Hematopoietic multipotent progenitor cell treated with erythropoietin and hydrocortisone succinate and interleukin-3 and kit ligand, for 8 days (in vitro differentiated cells): ENCODE measurements at places on chromosomes 5 and 9.

- DNase-seq = peak; percentile 51
Observed at GRCh38 chr9:131395157-131396098, 1.5 kb downstream of the PRRC2B start.

DNA sequence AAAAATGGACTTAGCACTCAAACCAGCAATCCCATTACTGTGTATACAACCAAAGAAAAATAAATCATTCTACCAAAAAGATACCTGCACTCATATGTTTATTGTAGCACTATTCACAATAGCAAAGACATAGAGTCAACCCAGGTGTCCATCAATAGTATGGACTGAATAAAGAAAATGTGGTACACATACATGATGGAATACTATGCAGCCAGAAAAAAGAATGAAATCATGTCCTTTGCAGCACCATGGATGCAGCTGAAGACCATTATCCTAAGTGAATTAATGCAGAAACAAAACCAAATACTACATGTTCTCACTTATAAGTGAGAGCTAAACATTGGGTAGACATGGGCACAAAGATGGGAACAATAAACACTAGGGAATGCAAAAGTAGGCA is 236.8 kb upstream of the POU5F2 start:
- DNase-seq = no peak

DNA sequence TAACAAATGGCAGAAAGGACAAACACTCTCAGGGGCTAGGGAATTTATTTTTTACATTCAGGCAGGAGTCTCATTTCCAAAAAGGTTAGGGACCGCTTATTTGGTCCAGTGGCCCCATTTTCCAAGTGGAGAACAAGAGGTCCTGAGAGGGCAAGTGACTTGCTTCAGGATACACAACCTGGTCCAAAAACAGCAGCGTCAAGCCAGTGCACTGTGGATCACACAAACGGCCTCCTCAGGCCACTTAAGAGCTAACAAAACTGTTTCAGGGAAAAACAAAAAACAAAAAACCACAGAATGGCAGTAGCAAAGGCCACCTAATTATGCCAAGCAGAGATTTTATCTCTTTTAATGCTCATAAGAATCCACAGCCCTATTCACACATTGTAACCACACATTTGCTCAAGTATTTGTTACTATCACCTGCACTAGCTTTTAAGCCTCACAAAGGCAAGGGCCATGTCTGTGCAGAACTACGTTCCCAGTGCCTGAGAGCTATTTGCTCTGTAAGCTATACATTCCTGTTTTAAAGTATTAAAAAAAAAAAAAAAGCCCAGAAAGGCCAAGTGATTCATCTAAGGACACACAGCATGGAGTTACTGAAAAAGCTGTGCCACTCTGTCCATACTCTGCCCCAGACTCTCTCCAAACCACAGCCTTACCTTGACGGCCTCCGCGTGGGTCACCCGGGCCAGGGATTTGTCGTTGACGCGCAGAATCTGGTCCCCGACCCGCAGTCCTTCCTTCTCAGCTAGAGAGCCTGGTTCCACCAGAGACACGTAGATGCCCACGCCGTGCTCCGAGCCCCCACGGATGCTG is 1.5 kb downstream of the WHRN start:
- DNase-seq = no peak

DNA sequence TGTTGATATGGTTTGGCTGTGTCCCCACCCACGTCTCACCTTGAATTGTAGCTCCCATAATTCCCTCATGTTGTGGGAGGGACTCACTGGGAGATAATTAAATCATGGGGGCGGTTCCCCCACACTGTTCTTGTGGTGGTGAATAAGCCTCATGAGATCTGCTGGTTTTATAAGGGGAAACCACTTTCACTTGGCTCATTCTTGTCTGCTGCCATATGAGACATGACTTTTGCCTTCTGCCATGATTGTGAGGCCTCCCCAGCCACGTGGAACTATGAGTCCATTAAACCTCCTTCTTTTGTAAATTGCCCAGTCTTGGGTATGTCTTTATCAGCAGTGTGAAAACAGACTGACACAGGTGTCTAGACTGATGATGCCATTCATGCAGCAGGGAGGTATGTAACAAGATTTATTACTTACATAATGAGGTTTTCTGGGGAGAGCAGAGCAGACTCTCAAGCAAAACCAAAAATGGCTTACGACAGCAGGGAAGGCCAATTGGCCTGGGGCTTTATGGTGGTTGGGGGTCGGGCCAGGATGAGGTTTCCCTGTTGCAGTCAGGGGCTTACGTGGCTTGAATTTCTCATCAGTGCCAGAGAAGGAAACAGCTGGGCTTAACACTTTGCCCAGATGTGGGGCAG is 9.5 kb upstream of the COMMD10 start:
- peak; percentile 13 for DNase-seq

DNA sequence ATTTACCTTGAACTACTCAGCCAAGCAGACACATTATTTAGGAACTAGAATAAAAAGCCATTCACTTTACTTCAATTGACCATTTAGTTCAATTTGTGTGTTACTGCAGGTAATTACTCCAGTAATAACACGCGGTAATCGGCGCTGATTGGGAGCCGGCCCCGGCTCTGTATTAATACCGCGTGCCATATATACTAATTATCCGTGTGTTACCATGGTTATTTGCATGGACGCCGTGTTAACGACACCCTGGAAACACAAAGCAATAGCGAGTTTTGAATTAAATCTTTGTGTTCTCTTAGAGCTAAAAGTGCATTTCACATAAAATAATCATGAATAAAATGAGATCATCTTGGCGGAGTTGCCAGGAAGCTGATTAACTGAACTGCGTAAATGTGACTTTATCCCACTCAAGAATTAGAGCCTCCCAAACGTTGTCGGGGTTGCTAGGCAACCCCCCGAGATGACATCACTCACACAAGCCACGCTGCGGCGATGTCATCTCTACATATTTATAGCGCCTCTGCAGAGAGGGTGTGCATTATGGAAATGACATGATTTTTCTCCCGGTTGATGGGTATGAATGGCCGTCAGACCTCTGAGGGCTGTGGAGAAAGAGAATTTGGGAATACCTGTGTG is 41.4 kb upstream of the RNU6ATAC start:
- DNase-seq = no peak

- no peak for DNase-seq
Observed at GRCh38 chr9:22278426-22278825, 168.2 kb upstream of the DMRTA1 start.

- no peak for DNase-seq
Observed at GRCh38 chr9:131912069-131912468, 167.6 kb downstream of the MED27 start.

DNA sequence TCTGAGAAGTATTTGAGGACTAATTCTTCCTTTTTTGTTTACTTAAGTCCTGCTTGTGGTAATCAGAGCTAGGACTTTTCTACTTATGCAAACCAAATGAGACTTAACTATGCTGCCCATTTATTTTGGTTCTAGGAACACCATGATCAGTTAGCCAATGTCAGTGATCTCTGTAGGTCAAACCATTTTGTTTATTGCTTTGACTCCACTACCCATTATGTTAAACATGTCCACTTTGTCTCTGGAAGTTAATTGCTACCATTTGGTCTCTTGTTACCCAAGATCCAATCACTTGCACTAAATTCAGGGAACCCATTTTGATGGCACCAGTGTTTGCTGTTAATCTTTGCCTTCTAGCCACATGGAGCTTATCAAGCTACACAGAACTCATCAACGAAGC is 161.9 kb downstream of the CCDC171 start:
- DNase-seq = no peak

DNA sequence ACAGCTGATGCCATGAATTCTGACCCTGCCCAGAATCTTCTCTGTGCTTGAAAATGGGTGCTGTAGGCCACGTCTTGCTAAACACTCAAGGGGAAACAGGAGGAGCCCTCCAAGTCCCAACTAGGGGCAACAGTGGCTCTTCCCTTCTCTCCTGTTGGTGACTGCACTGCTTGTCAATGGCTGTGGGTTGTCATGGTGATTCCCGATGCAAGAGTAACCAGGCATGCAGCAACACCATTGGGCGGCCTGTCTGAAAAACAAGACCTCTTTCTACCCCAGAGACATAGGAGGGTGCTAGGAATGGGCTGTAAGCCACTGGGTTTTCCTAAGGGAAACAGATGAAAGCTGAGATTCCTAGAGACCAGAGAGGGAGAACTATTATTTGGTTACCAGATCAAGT is 201.7 kb upstream of the PANK3 start:
- DNase-seq = no peak

DNA sequence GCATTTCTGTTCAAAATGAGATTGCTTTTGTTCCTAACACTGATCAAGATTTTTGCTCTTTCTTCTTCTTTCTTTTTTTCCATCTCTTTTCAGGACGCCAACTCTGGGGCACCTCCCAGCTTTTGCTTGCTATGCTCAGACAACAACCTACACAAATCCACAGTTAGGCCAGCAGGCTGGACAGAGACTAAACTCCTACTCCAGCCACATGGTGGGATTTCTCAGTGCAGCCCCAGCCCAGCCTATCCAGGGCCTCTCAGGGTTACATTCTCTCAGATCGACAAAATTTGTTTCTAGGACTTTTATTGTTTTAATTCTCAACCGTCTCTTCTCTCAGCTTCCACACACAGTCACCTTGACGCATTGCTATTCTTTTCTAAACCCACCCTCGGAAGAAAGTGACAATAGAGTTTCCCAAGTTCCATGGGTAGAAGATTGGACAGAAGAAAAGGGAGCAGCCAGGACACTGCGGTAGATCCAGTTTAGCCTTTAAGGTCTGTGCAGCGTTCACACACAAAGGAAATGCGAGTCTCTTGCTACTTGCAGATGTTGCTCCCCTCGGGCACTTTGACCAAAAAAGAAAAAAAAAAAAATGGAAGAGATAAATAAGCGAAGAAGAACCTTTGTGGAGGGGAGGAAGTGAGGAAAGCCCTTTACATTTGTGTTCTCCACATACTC is 588.6 kb upstream of the GRAMD2B start:
- DNase-seq = no peak

GRCh38 chr9:75451505-75451904 is 363.2 kb downstream of the OSTF1 start:
- DNase-seq = no peak

GRCh38 chr5:37005252-37005651 is 128.7 kb downstream of the NIPBL start:
- DNase-seq = no peak

- no peak for DNase-seq
Observed at GRCh38 chr5:159497221-159497620, 166.9 kb upstream of the IL12B start.
